Stimulated activated CD4-positive, alpha-beta T cell treated with anti-CD3 and anti-CD28 coated beads, Interleukin-15, amount 100 ng/mL, for 1 hour (primary cell): ENCODE measurements at places on chromosomes 7 and 10.

GRCh38 chr7:45869426-45869825 lies 3.5 kb downstream of the CCDC201 start:
- DNase-seq, result no peak

- no peak for DNase-seq
Measured at GRCh38 chr7:7737674-7738073, 19.3 kb upstream of the RPA3 start.

DNA sequence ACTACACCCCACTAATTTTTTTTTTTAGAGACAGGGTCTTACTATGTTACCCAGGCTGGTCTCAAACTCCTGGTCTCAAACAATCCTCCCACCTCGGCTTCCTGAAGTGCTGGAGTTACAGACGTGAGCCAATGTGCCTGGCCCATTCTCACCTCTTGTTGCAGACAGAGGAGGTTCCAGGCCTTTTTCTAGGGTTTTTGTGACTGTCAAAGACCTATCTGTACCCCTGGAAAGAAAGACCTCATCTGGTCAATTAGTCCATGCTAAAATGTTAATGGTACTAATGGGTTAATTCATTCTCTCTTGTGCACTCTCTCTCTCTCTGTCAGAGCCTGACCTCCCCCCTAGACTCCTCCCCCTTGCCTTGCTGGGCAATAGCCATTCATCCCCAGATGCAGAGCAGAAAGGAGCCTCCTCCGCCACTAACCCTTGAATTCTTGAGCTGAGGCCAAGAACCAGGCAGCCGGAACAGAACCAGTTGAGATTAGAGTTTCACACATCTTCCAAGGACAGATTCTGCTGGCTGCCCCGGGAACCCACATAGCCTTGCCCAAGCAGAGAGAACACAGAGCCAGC lies 209.7 kb downstream of the SKIDA1 start:
- DNase-seq, result no peak

DNA sequence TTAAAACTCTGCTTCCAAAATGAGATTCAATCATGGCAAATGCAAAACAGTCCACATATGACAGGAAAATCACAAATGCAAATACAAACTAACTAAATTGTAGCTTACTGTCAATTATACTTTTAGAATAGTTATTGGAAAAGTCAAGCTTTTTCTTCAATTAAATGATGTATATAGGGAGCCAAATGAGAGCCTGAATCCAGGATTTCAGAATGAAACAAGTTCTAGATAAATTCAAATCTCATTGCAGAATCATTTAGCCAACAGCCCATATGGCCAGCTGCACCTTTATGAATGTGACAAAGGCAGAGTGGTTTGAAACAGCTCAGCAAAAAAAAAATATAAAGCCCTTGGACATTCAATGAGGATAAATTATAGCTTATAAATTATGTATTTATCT lies 82.2 kb upstream of the SCIN start:
- no peak for DNase-seq

GRCh38 chr7:92053312-92053711 lies 81.0 kb downstream of the CYP51A1 start:
- no peak for DNase-seq

DNA sequence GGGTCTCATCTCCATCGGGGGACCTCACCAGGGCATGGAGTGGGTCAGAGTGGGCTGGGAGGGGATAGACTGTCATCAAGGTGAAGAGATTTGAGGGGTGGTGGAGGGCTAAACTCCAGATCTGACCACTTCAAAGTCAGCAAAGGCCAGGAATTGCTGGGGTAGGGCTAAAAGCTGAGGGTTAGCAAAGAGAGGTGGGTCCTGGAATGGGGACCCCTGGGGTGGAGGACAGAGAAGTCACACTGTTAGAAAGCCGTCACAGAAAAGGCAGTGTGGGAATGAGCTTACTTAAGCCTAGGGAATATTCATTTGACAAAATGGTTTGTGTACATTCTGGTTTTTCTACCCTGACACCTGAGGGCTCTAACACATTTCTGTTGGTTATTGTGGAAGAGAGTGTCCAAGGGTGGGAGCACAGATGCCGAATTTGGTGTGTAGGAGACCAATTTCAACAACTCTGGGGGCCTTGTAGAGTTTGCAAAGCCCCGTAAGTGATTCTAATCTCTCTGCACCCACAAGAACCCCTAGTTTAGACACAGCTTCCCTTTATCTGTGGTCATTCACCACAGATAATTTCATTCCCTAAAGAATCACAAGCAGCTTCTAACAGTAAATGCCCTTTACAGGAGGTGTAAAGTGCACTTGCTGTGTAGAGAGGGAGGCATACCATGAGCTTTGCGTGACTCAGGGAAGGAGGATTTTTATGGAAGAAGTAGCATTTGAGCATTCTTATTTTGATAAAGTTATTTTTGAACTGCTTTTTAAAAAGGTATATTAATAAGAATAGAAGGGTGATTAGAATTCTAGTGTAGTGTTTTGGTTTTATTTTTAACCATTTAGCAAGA lies 6.4 kb downstream of the FBH1 start:
- DNase-seq, result no peak

- DNase-seq, result no peak
Measured at GRCh38 chr10:3996697-3997096, 211.7 kb upstream of the KLF6 start.
